ENCODE measurements at places on chromosomes 3 and 15. TPM values are rescaled to one million over a fixed set of nuclear protein-coding genes. Genes with fewer than 3 reads are reported as not detected.

USP50 gene
- 1.9 TPM for total RNA-seq

DNA sequence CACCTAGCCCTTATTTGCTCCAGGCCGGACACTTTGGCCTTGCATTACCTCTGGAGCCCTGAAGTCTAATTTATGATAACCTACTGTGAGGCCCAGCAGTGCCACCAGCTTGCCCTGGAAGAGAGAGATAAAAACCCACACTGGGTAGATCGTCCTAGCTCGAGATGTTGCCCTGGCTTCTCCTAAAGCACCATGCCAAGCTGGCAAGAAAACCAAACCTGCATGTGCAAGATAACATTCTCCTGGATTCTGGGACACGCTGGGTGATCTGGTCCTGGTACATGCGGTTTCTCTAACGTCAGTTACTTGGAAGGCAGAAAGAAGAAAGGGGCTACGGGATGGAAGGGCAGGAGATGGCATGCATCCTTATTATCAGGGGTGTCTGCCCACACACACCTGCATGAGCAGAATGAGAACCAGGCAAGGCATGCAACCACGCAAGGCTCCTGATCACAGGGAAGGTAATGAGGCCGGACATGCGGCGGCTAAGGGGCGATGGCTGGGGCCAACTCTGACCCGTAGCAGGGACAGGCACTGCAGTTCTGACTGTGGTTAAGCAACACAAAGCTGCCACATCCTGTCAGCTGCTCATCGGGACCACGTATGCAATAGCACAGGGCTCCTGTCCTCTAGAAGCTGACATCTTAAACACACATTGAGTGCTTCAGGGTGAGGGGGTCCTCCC lies 73.0 kb downstream of the OXNAD1 start:
- no peaks in the 10 kb centered on the region for H3K36me3 ChIP-seq
- no peak overlapping the region for H3K4me3 ChIP-seq
- no peak overlapping the region for H3K27ac ChIP-seq
- no peak for DNase-seq

DNA sequence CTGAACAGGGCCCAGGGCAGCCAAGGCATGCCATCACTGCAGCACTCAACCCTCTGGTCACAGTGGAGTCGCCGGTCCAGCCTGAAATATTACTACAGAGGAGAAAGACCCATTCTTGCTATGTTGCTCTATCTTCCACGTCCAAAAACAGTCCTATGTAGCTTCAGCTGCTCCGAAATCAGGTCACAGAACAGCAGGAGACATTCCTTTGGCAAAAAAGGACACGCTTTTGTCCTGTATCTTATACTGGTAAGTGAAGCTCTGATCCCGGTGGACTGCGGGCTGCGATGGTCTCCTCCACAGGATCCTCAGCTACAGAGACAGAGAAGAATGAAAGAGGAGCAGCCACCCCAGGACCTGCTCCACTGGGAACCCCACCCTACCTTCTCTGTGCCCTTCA lies 17.6 kb downstream of the ELP6 start:
- peaks cover 45% of the 10 kb centered on the region for H3K36me3 ChIP-seq
- no peak overlapping the region for H3K4me3 ChIP-seq
- no peak for DNase-seq
- no peaks in the 10 kb centered on the region for H3K27me3 ChIP-seq
- H3K4me1 ChIP-seq: no peaks in the 10 kb centered on the region

DNA sequence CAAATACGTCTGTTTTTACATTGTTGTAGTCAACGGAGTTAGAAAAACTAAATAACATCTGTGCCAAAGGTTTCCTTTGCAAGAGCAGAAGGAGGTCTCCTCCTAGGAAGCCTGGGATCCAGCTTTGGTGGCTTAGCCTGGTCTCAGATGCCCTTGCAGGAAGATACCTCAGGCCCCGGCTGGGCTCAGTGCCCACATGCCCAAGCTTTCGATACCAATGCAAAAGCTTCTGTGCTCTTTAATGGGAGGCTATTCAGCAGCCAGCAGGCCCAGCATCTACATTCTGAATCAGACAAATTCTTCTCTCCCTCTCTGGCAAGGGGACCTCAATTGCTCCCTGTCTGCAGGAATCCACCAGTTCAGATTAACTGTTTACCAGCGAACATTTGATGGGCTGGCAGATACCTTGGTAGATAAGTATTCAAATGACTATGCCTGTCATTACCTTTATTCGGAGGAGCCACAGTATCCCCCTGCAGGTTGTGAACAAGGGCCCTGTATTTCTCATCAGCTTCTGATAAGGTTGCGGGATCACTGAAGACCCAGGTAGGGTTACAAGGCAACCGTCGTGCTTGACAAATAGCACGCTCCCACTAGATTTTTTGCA lies 180.1 kb upstream of the KBTBD8 start:
- H3K27ac ChIP-seq: no peak overlapping the region
- H3K4me1 ChIP-seq: no peaks in the 10 kb centered on the region
- H3K27me3 ChIP-seq: no peaks in the 10 kb centered on the region
- H3K36me3 ChIP-seq: no peaks in the 10 kb centered on the region
- no peak overlapping the region for H3K4me3 ChIP-seq

DNA sequence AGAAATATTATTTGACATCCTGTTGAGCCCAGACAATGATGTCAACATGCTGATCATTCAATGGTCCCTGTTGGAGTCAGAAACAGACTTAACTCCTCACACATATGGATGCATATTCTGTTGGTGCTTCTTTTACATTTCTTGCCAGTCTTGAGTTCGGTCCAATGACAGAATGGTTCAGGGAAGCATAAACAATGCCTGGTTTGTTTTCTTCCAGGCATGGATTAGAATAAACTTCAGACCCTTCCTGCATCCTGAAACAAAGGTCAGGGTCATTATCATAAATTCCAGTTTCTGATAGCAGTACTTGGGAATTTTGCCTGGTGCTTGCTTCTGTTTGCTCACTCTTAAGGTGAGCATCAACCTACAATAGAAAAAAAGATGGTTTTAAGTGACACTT lies 33.3 kb downstream of the BTLA start:
- no peak overlapping the region for H3K4me3 ChIP-seq
- H3K36me3 ChIP-seq: no peaks in the 10 kb centered on the region
- no peaks in the 10 kb centered on the region for H3K4me1 ChIP-seq
- no peak overlapping the region for H3K27ac ChIP-seq
